ENCODE measurements at places on chromosomes 7 and 10. TPM values are rescaled to one million over a fixed set of nuclear protein-coding genes. Genes with fewer than 3 reads are reported as not detected.

The PCDH15 gene
- 0.16 TPM for total RNA-seq

The ODAD2 gene
- not detected for total RNA-seq

DNA sequence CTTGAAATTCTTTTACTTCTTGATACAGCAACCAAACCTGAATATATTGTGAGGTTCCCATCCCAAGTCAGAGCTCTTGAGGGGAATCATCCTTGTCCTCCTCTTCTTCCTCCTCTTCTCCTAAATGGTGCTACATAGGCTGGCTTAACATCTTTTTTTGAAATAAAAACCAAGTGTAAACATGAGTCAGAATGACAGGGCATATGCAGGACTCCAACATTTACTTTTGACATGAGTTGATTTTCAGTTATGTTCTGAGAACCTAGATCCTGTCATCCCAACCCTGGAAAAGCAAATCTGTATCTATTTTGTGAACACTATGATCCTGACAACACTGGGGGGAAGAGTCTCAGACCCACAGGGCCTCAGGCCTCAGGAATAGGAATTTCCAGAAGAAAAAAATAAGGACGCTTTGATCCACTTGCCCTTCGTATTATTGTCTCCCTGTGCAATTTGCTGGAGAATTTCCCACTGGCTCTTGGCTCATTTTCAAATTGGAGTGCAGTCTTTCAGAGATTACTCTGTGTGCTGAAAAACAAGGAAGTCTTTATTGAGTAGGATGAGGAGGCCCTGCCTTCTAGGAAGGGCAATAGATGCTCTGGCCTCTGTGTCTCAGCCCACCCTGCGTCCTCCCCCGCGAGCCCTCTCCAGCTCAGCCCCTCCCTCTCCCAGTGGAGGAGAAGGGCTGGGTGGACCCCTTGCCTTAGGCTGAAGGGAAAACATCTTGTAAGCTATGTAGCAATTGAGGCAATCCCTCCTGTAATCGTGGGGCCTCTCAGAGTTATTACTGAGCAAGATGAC, 121.6 kb downstream of the CREB5 start:
- DNase-seq, result peak; percentile 61

- peak; percentile 34 for DNase-seq
These were observed 42.9 kb downstream of the ELFN1 start for GRCh38 chr7:1712907-1713501.

DNA sequence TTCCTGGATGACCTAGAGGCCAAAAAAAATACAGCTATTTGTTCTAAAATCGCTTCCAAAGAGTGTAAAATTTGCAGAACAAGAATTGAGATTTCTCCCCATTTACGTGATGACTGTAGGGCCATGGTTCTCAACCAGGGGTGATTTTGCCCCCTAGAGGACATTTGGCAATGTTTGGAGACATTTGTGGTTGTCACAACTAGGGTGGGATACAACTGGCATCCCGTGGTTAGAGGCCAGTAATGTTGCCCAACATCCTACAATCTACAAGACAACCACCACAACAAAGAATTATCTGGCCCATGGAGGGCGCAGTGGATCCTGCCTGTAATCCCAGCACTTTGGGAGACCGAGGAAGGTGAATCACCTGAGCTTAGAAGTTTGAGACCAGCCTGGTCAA, 22.8 kb upstream of the MALSU1 start:
- no peak for DNase-seq

- DNase-seq, result no peak
These were observed 69.5 kb upstream of the GDF10 start for GRCh38 chr10:47230482-47230881.

- no peak for DNase-seq
These were observed 155.7 kb upstream of the FGFR2 start for GRCh38 chr10:121753726-121754476.

DNA sequence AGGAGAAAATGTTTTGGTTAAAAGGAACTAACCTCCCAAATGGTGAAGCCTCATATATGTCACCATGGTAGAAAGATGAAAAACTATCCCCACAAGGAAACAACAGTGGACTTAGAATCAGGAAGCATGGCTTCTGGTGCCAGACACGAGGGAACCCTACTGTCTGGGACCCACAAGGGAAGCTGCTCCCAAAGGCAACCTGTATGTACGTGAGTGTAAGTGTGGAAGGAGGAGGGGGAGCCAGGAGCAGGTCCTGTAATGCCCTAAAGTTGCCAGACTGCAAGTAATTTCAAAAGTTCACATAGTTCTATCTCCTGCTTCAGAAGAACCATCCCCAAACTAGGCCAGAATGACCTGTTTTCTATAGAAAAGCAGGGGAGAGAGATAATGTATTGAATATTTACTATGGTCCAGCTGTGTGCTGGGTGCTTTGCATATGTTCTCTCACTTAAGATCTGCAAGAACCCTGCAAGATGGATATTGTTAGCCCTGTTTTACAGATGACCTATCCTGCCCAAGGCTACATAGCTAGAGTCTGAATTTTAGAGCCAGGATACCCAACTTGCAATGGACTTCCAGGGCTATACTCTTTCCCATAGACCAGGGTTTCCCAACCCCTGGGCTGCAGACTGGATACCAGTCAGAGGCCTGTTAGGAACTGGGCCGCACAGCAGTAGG, 19.2 kb downstream of the DUSP5 start:
- DNase-seq, result no peak

DNA sequence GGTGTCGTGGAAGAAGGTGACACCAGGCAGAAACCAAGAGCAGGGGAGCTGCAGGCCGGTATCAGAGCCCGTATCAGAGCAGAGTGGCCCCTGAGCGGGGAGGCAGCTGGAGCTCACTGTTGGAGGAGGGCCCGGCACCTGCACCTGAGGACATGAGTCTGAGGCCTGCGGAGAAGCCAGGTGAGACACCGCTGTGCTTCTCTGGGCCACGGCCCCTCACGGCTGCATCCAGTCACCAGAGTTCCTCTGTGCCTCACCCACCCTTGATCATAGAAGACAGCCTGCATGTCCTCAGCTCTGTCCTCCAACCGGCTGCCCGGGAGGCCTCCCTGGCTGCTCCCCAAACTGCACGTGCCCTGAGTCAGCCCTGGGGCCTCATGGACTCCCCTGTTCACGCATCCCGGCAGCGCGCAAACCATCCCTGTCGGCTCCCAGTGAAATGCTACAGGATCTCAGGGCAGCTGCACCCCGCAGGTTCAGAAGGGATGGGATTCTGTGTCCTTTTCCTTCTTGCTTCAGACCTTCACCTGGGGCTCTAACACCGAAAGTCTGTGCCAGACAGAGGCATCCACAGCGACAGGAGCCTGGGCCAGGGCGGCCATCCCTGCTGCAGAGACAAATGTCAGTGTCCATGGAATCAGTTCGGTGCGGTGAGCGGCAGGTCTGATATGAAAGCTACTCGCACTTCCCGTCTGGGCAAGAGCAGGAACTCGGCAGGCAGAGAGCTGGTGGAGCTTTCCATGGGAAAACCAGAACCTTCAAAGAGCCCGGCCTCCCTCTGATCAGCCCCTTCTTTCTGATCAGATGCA, 111.9 kb upstream of the FAM20C start:
- DNase-seq, result peak; percentile 30

Data from Right ventricle myocardium superior (tissue), 1 donor.